ENCODE measurements at places on chromosomes 12 and 14. TPM values are rescaled to one million over a fixed set of nuclear protein-coding genes. Genes with fewer than 3 reads are reported as not detected.

- no peak for DNase-seq
Measured at GRCh38 chr12:50961708-50962107, 9.4 kb downstream of the HIGD1C start.

GRCh38 chr14:70641548-70642302, at the start of gene TTC9:
TTC9 (plus strand) TSS chr14:70641916; CDS start chr14:70642130, 214 bp downstream.
- no peak for DNase-seq

DNA sequence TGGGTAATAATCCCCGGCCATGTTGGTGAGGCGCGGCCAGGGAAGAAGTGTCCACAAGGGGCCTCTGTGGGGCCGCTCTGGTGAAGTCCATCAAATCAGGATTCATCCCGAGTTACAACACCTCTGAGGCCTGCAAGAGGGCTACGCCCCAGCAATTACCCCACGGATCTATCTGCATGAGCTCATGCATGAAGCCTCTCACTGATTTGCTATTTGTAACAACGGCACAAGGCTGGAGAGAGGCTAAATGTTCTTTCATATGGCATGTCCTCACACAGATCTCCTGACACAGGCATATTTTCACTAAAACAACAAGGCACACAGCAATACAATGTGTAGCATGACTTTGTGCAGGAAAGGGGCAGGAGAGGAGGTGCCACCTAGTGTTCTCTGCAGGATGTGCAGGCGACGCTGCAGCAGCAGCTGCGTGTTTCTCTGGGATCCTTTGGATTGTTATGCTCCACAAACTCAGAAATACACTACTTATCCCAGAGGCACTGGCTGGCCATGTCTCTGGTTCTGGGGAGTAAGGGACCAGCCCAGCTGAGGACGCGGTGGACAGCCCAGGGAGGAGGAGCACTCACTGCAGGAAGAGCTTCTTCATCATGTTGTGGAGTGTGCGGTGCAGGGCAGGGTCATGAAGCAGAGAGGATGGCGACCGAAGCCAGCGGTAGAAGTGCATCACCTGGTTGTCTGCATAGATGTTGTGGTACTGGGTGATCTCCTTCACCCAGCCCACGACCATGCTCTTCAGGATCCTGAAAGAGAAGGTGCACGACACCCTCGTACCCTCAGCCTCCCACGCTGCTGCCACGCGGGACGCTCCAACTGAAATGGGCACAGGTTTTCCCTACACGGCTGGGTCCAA, 20.2 kb downstream of the P2RX2 start:
- DNase-seq = peak; percentile 26

DNA sequence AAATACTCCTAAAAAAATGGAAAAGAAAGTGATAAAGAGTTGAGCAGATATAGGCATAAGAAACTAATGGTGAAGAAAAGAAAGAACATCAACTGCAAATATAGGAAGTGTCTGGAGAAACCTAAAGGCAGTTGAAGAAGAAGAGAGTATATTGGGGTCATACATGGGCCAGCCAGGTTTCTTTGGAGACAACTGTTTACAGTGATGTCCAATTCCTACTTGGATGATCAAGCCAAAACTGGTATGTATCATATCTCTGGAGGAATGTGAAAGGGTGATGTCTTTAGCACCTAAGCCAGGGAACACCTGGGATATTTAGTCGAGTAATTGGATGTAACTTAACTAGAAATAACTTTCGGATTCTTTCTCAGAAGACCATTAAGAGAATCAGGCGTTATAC, 129.3 kb upstream of the FLRT2 start:
- DNase-seq = no peak

GRCh38 chr12:83128540-83128939, 441.8 kb downstream of the TMTC2 start:
- DNase-seq = no peak

GRCh38 chr12:2490831-2491230, 303.9 kb upstream of the FKBP4 start:
- no peak for DNase-seq

- DNase-seq = no peak
Measured at GRCh38 chr12:22480016-22480415, 64.3 kb downstream of the C2CD5 start.

- DNase-seq = no peak
Measured at GRCh38 chr12:118119449-118119879, 15.7 kb upstream of the VSIG10 start.

DNA sequence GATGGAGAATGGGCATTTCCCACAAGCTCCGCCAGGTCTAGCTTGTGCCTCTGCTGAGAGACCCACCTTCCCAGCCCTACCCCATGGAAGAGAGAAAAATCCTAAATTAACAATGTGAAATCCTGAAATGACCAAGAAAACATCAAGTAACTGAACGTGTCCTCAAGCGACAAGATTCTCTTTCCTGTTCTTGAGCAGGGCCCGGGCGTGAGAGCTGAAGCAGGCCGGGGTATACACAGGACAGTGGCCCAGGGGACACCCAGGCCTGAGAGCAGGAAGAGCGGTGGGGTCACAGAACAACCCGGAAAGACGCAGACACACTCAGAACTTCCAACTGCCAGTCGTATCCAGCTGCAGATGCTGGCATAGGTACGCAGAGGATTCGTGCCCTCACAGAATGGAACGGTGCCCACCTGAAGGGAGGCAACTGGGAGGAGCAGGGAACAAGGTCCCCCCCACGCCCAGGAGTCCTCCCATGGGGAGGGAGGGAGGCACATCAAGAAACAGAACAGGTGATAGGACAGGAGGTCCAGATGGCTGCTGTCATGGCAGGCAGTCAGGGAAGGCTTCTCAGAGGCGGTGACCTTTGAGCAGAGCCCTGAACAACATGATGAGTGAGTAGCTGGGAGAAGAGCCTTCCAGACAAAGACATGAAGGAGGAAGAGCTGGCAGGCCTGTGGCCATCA, 9.1 kb downstream of the RIMBP2 start:
- DNase-seq = no peak

GRCh38 chr12:100401660-100402059, 44.8 kb downstream of the SLC17A8 start:
- peak; percentile 29 for DNase-seq

DNA sequence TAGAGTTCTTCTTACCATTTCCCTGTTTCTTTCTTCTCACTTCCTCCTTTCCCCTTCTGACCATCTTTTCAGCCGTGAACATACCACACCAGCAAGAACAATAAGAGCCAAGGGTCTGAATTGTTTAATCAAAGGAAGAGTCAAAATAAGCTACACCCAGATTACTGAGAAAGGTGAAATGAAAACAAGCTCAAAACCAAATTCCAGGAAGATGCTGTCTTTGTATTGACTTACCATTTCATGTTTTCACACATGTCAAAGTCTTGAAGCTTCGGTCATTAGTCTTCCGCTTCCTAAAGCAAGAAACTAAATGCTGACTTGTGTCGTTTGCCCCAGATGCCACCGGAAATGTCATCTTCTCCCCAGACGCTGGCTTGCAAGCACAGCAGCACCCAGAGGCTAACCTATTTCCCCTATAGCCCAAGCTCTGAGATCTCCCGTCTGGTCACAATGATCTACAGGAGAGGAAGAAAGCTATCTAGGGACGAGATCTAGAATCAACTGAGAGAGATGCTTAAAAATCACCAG, 136.5 kb upstream of the AMIGO2 start:
- no peak for DNase-seq

DNA sequence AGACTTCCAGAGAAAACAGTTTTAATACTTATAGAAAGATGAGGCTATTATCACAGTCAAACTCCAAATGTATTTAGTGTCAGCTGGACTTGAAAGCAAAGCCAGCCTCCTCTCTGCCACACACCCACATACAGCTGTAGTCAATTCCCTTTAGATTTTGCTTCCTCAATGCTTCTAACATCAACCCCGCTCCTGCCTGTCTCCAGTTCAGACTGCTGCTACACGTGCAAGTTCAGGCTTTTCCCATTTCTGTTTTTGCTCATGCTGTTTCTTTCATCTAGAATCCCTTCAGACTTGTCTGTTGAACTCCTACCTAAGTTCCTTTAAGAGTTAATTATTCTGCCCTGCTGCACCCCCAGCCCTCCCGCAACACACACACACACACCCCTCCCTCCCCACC, 380.0 kb downstream of the KCNH5 start:
- DNase-seq = no peak

- no peak for DNase-seq
Measured at GRCh38 chr14:33940561-33941011, 10.3 kb downstream of the EGLN3 start.

GRCh38 chr12:105141320-105141922, 33.9 kb downstream of the WASHC4 start:
- no peak for DNase-seq

DNA sequence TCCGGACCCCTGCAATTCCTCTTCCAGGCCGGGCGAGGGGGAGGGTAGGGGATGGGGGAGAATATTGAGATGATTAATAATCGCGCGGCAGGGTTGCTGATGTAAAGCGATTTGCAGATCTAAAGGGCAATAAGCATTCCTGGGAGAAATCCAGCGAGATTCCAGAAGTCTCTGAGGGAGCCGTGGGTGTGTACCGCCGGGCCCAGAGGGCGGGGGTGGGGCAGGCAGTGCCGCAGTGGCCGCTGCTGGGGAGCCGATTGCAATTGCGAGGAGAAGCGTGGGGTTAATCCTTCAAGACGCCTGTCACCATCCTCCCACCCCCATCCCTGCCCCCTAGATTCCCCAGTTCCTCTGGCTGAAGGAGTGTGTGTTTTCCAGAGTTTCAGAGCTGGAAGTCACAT, 16.4 kb downstream of the FOS start:
- DNase-seq = no peak

GRCh38 chr14:31001339-31001658, 24.1 kb upstream of the AP4S1 start:
- no peak for DNase-seq

DNA sequence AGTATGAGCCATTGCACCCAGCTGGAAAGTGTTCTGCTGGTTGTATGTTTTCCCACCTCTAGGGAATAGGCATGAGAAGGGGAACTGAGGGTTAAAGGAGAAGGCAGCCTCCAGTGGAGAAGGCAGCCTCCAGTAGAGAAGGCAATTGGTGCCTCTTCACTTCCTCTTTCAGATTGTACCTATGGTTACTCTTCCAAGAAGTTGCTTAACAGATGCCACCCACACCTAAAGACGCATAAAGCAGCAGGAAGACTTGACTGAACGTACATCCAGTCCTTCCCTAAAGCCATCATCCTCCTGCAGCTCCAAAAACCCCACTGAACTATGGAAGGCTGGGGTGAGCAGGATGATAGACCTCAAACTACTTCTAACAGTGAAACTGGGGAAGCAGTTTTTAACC, 13.1 kb downstream of the DPF3 start:
- no peak for DNase-seq

GRCh38 chr14:29391801-29392200, 535.8 kb downstream of the PRKD1 start:
- no peak for DNase-seq

- DNase-seq = no peak
Measured at GRCh38 chr14:101022916-101023435, 119.5 kb upstream of the RTL1 start.

DNA sequence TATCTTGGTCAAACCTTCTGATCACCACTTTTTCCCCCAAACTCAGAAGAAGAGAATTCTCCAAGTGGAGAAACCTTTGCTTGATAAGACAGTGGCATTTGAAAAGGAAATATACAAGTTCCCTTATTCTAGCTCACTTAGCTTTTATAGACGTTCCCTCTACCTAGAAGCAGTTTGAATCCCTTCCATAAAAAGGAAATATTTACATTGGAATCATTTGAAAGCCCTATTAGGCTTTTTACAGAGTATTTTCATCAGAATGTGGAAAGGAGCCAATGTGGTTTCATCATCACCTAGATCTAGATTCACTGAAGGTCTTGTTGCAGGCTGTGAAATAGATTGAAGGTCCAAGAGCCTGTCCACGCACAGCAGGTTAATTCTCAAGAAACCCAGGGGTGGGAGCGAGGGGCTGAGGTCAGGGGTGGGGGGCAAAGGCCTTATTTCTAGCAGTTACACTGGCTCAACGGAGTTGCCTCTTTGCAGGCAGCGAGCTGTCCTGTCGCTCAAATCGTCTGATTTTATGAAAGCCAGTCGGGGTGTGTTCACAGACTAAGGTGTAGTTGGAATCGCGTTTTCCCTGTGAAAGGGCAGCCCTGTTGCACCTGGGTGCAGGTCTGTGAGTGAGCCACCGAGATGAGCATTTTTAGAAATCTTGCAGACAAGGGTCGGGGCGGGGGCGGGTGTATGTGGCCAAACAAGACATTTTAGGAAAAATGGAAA, 45.6 kb downstream of the AACS start:
- no peak for DNase-seq

- DNase-seq = no peak
Measured at GRCh38 chr12:73221398-73221797, 949.2 kb downstream of the TRHDE start.

GRCh38 chr12:101698800-101699347, 1.4 kb downstream of the CHPT1 start:
- DNase-seq = no peak

GRCh38 chr14:105491366-105491973, 424 bp downstream of the TEDC1 start:
- DNase-seq = no peak

GRCh38 chr14:29232711-29233110, 466.1 kb downstream of the FOXG1 start:
- no peak for DNase-seq

DNA sequence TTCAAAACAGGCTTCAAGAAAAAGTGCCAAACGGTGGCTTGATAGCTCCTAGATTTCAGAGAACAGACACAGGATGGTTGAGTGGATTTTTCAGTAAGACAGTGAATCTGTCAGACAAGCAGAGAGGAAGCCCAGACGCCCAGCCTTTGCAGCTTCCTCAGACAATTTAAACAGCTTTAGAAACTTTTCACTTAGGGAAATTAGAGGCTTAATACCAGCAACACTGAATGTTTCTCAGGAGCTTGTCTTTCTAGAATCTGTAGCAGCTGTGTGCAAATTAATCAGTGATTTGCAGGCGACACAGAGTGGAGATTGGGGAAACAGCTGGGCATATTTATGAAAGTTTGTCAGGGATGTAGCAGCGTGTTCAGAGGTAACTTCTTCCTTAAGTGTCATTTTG, 362.1 kb downstream of the GALC start:
- no peak for DNase-seq

- no peak for DNase-seq
Measured at GRCh38 chr12:58369576-58369975, 428.2 kb downstream of the ATP23 start.

GRCh38 chr12:109998241-109998903, 858 bp upstream of the ANKRD13A start:
- DNase-seq = no peak

GRCh38 chr12:39505554-39505953, 62.6 kb upstream of the KIF21A start:
- DNase-seq = no peak

Gene VASH1
- 8.6 TPM for total RNA-seq

Gene TBX5
- total RNA-seq = not detected

Gene SLC25A47
- not detected for total RNA-seq

Gene HOTAIR
- 0.55 TPM for total RNA-seq

Gene STYK1
- total RNA-seq = 1.1 TPM

Gene BRI3BP
- 6.0 TPM for total RNA-seq

Gene TC2N
- total RNA-seq = 9.6 TPM

Gene RERG
- total RNA-seq = 1.6 TPM

Gene TAS2R14
- total RNA-seq = 3.1 TPM

Gene IL31
- not detected for total RNA-seq

Gene RAPGEF3
- total RNA-seq = 8.7 TPM

Gene CCDC38
- total RNA-seq = not detected

Gene CSRP2
- total RNA-seq = 37.6 TPM

Gene DEPDC4
- total RNA-seq = 0.14 TPM

Gene PRKD1
- total RNA-seq = 4.3 TPM

Gene KRT81
- 244 TPM for total RNA-seq

Gene OASL
- total RNA-seq = 1.4 TPM

Data from kidney epithelial cell (primary cell).